ENCODE measurements at places on chromosomes 11 and 22.

GRCh38 chr11:45939836-45940235, 17.4 kb downstream of the LARGE2 start:
- DNase-seq, result no peak

DNA sequence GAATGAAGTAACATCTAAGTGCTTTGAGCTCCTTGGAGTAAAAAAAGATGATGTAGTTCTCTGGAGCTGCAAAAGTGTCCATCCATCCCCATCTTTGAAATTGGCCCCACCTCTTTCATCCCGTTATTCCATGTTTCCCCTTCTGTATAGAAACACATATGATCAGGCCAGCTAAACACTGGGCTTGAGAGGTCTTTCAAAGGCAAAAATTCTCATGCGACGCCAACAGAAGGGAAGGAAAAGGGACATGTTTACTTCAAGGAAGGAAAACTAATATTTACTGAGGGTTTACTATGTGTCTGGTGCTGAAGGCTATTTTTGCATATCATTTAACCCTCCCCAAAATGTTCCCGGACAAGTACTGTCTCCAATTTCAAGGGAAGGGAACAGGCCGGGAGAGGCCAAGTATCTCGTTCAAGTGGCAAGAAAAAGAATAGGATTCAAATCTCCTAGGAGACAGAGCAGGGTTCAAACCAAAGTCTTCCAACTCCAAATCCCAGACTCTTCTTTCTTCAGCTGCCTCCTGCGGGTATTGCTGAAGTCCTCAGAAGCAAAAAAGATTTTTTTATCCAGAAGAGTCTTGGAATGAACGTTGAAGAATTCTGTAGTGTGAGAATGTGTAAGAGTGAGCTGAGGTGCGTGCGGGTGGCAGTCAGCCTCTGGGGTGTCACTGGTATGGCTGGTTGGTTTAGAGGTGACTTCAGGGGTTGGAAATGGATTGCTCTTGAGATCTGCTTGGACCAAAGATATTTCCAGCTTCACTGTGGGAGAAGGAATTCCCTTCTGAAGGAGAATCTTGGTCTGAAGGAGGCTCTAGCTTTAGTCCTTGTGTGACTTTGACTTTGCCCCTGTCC, 10.1 kb downstream of the TECTA start:
- DNase-seq, result no peak

- DNase-seq, result peak; percentile 76
These were observed 1.8 kb downstream of the KCNK7 start for GRCh38 chr11:65593518-65594414.

DNA sequence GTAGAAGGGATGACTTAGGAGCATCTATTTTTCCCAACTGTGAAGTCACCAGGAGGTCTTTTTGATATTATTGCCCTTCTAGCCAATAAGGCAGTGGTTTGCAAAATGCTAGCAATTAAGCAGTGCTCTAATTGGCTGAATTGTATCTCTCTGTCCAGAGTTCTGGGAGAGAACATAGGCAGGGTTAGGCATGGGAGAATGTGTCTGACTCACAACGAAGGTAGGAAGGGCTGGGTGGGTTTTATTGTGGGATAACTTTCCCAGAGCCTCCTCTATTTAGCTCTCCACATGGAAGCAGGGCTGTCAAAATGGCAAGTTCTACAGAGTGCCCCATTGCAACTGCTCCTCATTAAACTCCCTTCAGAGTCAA, 415.9 kb upstream of the CADM1 start:
- DNase-seq, result no peak

- DNase-seq, result no peak
These were observed 28.2 kb downstream of the JHY start for GRCh38 chr11:122910775-122911174.

GRCh38 chr11:2919188-2919587, 10.0 kb downstream of the PHLDA2 start:
- no peak for DNase-seq

GRCh38 chr22:38713921-38714320, 8.2 kb downstream of the GTPBP1 start:
- no peak for DNase-seq

DNA sequence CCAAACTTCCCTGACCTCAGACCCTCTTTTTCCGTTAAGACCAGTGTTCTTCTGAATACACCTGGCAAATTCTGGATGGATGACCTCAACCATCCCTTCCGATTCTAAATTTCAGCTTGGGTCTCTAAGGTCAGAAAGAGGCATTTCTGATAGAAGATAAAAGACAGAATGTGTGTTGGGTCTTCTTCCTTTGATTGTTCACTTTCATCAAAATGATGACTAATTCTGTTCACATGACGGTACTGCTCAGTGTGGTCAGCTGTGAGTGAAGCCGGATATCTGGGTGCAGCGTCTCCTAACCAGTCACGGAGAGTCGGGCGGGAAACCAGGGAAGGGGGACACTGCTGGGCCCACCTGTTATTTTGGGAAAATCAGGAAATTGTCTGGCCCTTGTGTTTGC, 151.6 kb upstream of the NAV2 start:
- no peak for DNase-seq

DNA sequence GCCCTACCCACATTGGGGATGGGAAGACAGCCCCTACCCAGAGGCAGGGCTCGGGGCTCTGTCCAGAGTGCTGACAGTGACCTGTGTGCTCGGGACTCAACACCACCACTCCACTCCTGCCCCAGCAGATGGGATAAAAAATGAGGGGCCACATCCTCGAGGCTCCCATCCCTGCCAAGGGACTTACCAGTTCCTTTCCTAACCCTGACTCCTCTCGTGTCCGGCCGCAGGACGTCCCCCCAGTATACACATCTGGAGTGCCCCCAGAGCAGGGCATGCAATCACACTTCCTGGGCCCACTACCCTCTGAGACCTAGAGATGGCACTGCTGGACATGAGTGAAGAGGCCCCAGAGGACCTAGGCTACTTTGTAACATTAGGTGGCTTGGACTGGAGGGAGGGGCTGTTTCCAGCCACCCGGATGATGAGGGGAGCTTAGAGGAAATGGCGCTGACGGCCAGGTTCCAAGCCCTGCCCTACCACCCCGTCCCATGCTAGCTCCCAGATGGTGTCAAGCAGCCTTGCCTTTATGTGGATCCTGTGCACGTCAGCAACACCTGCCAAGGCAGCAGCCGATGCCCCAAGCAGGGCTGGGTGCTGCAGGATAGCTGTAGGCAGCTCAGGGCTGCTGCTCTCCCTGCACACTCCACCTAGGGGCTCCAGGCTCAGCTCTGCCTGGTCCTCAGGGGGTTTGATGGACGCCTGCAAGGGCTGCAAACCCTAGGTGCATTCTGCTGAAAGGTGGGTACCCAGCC, 86.6 kb downstream of the DGCR2 start:
- DNase-seq, result no peak

GRCh38 chr11:37504060-37504611, 906.1 kb upstream of the RAG2 start:
- no peak for DNase-seq

DNA sequence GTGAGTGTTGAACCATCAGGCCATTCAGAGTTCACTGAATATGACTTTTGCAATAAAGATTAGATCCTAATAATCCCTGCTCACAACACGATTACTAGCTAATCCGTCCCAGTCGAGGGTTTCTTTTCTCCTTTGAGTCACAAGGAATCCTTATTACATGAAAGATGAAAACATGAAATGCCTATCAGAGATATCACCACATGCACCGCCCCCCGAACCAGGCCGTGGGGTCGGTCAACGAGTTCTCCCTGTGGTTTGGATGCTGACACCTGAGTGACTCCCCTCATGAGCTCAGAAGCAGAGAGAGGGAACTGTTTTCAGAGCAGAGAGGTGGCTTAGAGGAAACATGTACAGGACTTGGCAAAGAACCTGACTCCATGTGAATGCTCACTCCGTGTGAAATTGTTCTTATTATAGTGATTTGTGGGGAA, 263.3 kb downstream of the ETS1 start:
- DNase-seq, result no peak

- no peak for DNase-seq
These were observed 48.1 kb downstream of the SNX19 start for GRCh38 chr11:130868086-130868710.

GRCh38 chr11:30282289-30282631, 40.6 kb upstream of the ARL14EP start:
- no peak for DNase-seq

- no peak for DNase-seq
These were observed 34.0 kb upstream of the CCDC134 start for GRCh38 chr22:41766476-41766875.

DNA sequence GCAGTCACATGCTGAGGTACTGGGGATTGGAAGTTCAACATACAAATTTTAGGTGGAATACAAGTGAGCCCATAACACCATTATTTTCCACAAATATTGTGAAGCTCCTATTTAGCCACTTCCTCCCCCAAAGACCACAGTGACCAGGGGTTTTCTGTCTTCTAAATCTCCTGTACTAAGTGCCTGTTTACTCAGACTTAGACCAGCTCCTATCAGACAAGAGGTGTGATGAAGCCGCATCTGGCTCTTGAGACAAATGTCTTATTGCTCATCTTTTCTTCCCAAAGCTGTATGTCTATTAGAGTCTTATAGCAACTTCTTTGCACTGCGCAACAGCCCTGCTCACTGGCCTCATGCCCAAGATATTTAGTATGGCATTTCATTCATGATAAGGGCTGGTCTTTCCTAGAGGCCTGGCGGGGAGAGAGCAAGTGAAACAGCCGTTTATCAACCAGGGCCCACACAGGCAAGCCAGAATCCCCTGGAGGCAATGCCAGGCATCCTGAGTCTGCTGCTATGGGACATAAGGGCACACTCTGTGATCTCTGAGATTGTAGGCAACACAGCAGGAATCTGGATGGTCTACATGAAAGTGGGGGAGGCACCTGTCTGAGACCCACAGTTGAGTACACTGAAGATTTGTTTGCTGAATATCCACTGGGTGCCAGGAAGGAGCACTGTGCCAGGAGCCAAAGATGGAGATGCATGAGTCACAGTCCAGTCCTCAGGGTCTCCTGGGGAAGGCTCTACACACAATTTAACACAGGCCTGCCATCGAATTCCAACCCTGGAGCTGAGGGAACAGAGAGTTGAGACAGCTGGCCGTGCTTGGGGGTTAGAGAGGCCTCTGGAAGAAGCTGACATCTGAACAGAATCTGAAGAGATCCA, 78.5 kb upstream of the NCAM1 start:
- peak; percentile 59 for DNase-seq

GRCh38 chr11:68041617-68042218, 2.9 kb downstream of the TCIRG1 start:
- peak; percentile 27 for DNase-seq

GRCh38 chr11:19366992-19367709, 126.4 kb upstream of the E2F8 start:
- DNase-seq, result no peak

DNA sequence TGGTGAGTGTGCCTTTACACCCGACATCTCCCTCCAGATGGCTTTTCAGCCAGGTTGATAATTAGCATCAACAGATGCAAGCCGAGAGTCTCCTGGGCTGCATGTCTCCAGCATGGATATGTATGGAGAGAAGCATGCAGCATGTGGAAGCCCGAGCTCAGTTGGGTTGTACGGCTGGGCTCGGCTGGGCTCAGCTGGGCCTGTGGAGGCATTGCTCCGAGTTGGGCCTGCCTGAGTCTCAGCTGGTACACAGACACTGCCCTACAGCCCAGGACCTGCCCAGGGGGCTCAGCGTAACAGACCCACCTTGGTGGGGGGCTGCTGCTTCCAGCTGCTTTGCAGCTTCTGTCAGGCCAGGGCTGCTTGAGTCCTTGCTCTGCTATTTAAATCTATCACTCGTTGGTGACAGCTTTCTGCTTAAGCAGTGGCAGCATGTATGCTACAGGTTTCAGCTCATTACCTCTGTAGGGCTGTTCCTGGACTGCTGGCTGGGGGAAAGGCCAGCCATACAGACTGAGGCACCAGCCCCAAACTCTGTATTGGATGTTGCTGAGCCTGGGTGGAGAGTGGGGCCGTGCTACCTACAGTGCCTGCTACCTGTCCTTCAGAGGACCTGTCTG, 115.5 kb downstream of the TEAD1 start:
- no peak for DNase-seq

DNA sequence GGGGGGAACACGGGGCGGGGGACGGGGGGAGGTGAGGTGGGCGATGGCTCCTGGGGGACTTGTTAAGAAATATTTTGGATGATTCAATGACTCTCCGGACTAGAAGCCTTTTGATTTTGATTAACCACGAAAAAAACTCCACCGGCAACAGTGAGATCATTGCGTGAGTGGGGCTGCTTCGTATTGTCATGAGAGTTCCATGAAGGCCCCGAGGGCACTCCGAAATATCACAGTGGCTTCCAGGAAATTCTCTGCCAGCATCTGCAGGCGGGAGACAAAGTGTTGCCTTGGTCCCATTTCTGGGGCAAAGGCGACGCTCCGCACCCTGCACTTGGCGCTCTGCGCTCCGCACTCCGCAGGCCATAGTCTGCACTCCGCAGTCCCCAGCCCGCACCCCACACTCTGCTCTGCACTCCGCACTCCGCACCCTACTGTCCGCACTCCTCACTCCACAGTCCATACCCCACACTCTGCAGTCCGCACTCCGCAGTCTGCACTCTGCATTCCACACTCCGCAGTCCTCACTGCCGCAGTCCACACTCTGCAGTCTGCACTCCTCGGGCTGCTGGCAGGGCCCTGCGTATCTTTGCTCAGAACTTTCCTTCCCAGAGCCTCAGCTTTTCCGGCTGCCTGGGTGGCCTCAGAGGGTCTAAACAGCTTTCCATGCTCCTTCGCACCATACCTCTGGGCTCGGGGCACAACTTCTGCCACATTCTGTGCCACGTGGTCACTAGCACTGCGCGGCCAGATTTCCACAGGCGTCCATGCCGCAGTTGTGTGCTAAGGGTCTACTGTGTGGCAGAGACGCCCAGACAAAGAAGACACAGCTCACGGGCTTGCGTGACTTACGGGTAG, 61.1 kb downstream of the LINC01488 start:
- DNase-seq, result no peak

DNA sequence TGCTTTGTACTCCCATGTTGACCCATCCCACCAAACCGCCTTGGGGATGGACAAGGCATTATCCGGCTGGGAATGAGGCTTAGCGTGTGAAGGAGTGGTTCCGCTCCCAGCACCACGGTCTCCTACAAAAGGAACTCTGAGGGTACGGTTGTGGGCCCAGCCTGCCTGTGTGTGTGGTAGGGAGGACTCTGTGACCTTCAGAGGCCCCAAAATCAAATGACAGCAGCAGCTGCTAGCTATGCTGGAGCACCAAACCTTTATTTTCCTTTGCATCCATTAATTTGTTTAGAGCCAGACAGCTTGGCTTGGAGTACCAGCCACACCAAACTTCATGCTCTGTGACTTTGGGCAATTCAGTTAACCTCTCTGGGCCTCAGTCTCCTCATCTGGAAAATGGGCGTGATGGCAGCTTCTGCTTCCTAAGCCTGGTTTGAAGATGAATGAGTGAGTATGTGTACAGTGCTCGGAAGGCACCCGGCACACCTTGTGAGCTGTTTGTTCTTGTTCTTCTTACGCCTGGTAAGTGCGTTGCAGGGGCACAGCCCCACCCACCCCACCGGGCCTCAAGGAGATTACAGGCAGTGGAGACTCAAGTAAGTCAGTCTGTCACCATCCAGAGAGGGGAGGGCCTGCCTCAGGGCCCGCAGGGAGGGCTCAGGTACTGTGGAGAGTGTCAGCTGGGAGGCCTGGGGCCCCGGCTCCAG, 25.3 kb downstream of the MB start:
- no peak for DNase-seq
